ENCODE measurements at places on chromosomes 2 and 18.

DNA sequence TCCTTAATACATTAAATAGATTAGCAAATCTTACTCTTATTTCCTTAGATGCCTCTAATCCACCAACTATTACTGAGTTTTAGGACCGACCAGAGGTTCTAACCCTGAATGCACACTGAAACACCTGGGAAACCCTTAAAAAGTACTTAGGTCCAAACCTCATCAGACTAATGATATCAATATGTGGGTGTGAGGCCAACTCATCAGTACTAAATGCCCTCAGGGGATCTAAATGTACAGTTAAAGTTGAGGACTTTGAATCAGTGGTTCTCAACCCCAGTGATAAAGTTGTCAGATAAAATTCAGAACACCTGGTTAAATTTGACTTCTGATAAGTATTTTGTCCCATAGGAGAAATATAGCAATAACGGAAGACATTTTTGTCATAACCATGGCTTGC lies 20.9 kb downstream of the MMADHC start:
- DNase-seq, result no peak

GRCh38 chr18:23494992-23495391 lies 8.3 kb upstream of the RMC1 start:
- DNase-seq, result no peak

- no peak for DNase-seq
These were observed 48.9 kb downstream of the CDH2 start for GRCh38 chr18:28127763-28128658.

- peak; percentile 89 for DNase-seq
These were observed 265.1 kb downstream of the MEIS1 start for GRCh38 chr2:66699793-66700676.

- no peak for DNase-seq
These were observed 58.1 kb upstream of the IL1RL1 start for GRCh38 chr2:102253140-102253752.

GRCh38 chr2:64998658-64999061 lies 9.5 kb downstream of the SLC1A4 start:
- no peak for DNase-seq

- no peak for DNase-seq
These were observed 53.8 kb upstream of the TMEM87B start for GRCh38 chr2:112001136-112001715.

DNA sequence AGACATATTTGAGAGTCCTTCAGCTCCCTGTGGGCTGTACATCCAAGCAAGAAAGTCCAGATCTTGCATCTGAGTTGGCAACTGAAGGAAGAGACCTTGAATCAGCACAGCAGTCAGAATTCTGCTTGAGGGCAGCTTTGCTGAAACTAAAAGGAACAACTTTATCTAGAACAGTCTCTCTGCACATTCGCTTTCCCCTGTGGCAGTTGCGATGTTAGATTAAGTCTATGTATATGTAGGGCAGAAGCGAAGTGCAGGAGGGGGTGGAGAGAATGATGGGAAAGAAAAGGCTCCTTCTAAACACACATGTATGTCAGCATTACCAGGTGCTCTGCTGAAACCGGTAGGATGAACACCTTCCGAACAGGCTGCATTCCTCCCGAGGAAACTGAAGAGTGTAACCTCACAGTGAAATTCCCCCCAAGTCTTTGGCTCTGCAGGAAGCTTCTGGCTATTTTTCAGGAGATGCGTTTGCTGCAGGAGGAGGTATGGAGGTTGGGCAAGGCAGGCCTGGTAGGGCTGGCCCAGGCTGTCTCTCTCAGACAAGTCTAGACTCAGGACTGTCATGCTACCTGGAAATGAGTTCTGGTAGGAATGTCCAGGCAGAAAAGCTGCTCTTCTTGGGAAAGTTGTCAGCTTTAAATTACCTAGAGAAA lies 70.0 kb upstream of the ATL2 start:
- DNase-seq, result peak; percentile 16

- DNase-seq, result no peak
These were observed 47.9 kb downstream of the NRP2 start for GRCh38 chr2:205730191-205730590.

GRCh38 chr2:30439879-30440278 lies 7.2 kb upstream of the LCLAT1 start:
- DNase-seq, result no peak

GRCh38 chr2:9415516-9416169 lies 7.7 kb downstream of the ITGB1BP1 start:
- DNase-seq, result no peak

DNA sequence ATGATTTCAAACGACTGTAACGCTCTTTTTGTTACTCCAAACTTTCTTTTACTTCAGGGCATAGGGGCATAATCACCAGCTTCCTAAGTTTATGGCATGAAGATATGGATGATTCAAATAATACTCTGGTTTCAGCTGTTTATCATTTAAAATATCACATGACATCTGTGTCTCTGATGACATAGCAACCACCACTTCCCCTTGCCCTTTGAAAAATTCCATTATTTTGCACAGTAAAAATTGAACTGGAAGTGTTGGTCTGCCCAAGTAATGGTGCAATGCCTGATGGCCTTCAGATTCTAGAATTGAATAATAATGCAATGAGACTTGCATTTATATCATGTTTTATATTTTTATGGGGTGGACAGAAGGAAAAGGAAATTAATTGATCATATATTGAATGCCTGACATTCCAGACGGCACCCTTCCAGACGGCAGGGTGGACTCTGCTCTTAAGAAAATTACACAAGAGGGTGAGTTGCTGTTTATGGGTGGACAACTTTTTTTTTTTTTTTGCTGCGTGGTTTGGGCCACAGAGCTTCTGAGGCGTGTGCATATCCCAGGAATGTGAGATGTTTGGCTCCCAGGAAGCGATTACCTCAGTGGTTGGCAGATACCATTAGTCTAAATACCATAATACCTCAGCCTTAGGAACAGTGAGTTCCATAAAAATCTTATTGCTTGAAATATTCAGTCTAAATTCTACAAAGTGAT lies 101.7 kb upstream of the ZNF521 start:
- DNase-seq, result no peak

DNA sequence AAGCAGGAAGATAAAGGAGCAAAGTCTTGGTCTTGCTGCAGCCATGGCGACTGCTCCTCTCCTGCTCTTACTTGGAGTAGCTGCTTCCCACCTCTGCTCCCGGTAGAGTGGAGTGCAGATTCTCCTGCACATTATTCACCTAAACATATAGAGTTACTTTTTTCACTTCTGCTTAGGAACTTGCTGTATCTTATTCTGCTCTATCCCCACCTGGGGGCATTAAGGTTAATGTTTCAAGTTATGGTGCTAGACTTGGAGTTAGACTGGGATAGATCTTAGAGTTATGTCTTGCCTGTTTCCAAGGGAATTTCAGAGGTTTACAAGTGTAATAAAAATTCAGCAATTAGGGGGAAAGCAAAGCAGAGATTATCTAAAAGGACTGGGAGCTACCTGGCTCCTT lies 144.2 kb downstream of the SETBP1 start:
- DNase-seq, result no peak

DNA sequence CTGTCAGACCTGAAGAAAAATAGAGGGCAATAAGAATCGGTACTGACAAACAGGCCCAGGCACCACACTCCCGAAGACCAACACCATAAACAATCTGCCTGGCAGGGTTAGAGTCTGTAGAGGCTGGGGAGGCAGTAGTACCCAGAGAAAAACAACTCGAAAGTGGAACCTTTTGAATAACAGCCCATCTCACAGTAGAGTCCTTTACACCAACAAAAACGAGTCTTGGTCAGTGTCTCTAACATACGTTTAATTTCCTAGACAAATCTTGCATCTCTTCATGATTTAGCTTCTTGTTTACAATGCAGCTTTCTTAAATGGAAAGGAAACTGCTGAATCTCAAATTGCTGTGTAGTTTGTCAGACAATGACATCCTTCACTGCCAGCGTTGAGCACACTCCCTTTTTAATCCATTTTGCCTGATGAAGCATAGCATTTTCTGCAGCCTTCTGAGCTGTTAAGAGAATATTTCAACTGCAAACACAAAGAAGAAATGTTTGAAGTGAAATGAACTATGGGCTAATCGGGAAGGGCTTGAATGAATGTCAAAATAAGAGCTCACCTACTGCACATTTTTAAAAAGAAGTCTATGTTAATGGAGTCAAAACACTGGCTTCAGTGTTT lies 73.1 kb upstream of the DSG1 start:
- peak; percentile 84 for DNase-seq

Data from eye (tissue), 1 donor.